Amniotic stem cell (primary cell): ENCODE measurements at places on chromosomes 11 and 22.

DNA sequence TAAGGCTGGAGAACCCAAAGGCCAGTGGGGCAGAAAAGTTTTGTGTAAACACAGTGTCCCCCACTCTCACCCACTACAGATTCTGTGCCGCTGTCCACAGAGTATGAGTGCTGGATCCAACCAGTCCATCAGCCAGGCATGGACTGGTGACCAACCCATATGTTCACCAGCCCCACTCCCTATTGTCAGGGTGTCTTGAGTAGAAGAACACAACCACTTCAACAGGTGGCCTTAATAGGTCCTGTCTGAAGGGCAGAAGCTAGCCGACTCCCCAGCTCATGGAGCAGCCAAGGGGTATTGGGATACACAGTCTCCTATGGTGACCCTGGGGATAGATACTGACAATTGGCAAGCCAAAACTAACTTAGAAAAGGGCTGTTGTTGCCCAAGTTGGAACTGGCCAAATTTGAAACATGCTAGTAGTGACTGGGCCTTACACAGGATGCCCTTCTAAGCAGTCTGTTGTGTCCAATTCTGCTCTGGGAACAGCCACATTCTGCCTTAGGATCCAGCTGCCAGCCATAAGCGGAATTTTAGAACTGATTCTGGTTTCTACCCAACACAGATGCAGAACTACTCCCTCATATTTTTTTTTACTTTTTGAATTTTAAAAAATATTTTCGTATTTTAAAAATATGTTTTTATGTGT lies 19.8 kb upstream of the PGM2L1 start:
- no peak for DNase-seq

DNA sequence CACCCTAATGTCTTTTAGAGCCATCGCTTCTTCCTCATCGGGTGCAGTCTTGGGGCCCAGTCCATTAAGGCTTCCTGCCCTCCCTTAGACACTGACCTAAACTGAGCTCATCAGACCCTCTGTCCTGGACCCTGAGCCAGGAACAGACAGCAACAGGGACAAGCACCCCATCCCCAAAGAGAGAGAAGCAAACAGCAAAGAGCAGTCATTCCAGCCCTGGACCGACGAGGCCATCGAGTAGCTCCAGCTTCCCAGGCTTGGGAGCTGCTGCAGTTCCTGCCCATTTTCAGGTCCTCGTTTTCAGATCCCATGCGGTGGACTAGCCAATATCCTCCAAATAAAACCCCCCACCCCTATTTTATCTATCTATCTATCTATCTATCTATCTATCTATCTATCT lies 25.8 kb upstream of the CACNG2 start:
- no peak for DNase-seq

GRCh38 chr11:27217948-27218420 lies 145.0 kb downstream of the CCDC34 start:
- DNase-seq, result no peak

- DNase-seq, result no peak
Observed at GRCh38 chr22:28736301-28737155, 5.1 kb downstream of the CHEK2 start.

- DNase-seq, result no peak
Observed at GRCh38 chr11:44270403-44271273, 39.3 kb downstream of the ALX4 start.

- DNase-seq, result no peak
Observed at GRCh38 chr22:44669561-44669976, 32.4 kb upstream of the PRR5 start.

DNA sequence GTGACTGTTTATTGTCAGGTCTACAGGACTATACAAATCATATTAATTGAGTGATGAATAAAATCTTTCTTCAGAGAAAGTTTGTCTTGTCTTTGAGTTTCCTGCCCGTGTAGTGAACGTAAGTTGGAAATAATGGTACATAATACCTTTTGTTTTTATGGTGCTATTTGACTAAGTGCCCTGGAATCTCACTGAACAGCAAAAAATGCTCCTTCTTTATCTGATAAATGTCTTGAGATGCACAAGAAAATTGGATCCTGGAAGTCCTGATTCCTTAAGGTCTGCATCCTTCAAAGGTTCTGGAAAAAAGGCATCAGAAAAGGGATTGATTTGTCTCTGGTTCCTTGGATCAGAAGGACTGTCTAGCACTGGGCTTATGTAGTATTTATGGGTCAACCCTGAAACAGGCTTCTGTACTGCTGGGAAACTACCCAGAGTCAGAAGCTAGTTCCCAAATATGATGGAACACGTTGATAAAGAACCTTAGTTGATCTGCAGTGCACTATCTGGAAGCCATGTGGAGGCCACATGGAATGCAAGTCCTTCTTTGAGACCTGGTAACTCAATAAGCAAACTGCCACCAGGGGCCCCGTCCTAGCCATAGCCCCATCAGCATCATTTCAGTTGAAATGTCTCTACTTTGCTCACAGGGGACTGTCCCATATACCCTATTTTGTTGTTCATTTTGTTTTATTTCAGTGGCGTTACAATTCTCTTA lies 100.6 kb upstream of the CD44 start:
- no peak for DNase-seq

GRCh38 chr11:126288237-126288636 lies 5.3 kb downstream of the TIRAP start:
- no peak for DNase-seq

DNA sequence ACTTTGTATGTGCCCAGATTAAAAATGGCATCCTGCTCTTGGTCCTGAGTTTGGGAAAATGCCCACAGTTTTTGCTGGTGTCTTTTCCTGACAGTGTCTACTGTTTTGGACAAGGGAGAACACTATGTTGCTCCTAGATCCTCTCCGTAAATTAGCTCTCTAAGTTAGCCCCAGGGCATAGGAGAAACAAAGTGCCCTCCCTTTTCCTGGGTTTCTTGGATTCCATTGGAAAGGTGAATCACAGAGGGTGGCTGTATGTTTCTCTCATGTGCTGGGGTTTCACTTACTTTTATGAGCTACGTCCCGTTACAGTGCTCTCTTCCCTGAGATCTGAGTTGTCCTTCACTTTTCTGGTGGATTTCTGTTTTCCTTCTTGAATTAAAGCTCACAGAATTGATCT lies 782.8 kb downstream of the CNTN5 start:
- no peak for DNase-seq

GRCh38 chr22:38712486-38713207 lies 6.9 kb downstream of the GTPBP1 start:
- no peak for DNase-seq

DNA sequence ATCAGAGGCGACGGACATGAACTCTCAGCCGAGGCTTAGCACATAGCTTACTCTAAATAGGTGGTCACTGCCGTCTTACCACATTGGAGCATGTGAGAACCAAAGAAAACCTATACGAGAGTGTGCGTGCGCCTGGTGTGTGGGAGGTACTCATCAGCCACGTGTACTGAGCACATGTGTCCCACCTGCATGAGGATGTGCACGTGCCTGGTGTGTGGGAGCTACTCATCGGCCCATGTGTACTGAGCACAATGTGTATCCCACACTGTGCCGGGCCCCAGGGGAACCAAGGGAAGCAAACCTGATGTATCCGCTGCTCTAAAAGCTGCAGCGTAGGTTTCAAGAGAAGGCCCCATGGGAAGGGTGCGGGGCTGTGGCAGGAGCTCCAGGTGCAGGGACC lies 56.4 kb downstream of the ANO1 start:
- no peak for DNase-seq

DNA sequence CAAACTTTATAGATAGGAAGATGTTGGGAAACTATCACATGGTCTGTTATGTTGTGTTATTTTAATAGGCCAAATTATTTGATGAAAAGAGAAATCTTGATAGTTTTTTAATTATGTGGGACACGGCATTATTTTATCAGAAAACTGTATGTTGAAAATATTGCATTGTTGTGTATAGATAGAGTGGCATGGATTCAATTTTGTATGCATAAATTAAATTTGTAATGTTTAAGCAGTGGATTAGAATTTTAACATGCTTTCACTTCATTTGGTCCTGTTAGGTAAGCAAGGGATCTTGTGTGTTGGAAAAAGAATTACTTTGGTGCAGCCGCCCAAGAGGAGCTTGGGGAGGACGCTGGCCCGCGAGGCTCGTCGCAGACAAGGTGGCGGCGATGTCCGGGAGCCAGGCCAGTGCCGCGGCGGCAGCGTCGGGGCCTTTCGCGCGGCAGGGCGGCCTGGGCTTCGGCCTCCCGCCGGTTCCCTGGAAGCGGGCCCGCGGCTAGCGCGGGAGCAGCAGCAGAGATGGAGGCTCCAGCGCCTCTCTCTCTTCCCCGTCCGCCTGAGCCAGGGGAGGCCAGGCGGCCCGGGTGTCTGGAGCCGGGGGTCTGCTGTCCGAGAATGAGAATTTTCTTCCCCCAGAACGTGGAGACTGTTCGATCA lies 82.7 kb downstream of the GGT1 start:
- no peak for DNase-seq

DNA sequence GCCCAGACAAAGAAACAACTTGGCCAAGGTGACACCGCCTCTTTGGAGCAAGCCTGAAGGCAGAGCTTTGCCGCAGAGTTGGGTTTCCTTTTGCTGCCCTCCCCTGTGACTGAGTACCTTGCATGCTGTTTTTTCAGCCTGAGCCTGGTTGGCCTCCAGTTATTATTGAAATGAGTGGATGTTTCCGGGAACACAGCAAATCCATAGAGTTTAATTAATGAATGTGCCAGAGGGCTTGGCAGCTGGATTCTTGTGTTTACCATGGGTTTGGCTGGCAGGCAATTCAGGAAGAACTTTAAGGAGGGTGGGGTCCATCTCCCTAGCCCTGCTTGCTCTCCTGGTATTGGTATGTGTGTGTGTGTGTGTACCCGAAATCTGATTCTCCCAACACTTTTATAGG lies 65.6 kb upstream of the CRYBB3 start:
- no peak for DNase-seq

- DNase-seq, result no peak
Observed at GRCh38 chr11:6594142-6594768, 9.2 kb downstream of the RRP8 start.

- DNase-seq, result no peak
Observed at GRCh38 chr22:32706149-32706548, 95.4 kb upstream of the TIMP3 start.

DNA sequence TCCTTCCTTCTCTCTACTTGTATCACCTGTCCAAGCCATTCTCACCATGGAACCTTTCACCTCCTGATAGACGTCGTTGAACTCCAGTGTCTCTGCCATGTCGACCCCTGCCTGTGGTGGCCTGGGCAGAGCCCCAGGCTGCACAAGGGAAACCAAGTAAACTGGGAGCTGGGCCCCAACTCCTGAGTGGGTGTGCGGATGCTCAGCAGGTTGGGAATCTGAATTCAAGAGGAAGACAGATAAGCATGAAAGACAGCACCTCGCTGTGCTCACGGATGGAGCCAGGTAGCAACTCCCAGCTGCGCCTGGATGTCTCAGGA lies 709 bp downstream of the SSRP1 start:
- DNase-seq, result no peak

GRCh38 chr11:86559311-86559945 lies 113.0 kb downstream of the ME3 start:
- DNase-seq, result no peak

GRCh38 chr11:118212131-118212725 lies 12.6 kb downstream of the JAML start:
- no peak for DNase-seq

GRCh38 chr11:117099696-117100095 lies 1.5 kb upstream of the SIK3 start:
- DNase-seq, result no peak

- DNase-seq, result no peak
Observed at GRCh38 chr11:12838463-12839123, 164.4 kb downstream of the TEAD1 start.

GRCh38 chr11:57896361-57897145 lies 127.1 kb upstream of the OR9Q1 start:
- no peak for DNase-seq

- DNase-seq, result no peak
Observed at GRCh38 chr22:26374391-26375026, 54.6 kb upstream of the ASPHD2 start.

GRCh38 chr11:111372538-111372937 lies 6.5 kb downstream of the POU2AF1 start:
- DNase-seq, result no peak

DNA sequence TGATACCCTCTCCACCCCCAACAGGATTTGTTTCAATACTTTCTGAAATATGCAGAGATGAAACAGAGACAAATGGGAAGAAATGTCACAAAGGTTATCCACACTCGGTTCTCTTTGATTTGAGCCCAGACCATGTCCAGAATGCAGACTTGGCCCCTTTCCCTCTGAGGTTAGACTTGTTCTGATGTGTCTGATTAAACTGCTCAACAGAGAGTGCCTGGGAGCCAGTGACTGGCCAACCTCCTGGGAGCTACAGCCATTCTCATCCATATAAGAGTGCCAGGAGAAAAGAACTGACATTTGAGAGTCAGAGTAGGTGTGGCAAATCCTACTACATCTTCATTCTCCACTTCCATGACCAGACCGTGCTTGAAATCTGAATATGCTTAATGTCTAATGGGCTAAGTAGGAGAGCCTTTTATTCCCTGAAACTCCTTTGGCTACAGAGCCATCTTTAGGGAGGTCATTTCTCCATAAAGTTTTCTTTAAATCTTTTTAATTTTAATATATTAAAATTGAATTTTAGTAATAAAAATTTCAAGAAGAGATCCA lies 201.4 kb downstream of the BLID start:
- no peak for DNase-seq

- no peak for DNase-seq
Observed at GRCh38 chr11:94194712-94195111, 66.1 kb downstream of the PANX1 start.

- DNase-seq, result no peak
Observed at GRCh38 chr11:92083123-92083522, 141.5 kb upstream of the FAT3 start.

DNA sequence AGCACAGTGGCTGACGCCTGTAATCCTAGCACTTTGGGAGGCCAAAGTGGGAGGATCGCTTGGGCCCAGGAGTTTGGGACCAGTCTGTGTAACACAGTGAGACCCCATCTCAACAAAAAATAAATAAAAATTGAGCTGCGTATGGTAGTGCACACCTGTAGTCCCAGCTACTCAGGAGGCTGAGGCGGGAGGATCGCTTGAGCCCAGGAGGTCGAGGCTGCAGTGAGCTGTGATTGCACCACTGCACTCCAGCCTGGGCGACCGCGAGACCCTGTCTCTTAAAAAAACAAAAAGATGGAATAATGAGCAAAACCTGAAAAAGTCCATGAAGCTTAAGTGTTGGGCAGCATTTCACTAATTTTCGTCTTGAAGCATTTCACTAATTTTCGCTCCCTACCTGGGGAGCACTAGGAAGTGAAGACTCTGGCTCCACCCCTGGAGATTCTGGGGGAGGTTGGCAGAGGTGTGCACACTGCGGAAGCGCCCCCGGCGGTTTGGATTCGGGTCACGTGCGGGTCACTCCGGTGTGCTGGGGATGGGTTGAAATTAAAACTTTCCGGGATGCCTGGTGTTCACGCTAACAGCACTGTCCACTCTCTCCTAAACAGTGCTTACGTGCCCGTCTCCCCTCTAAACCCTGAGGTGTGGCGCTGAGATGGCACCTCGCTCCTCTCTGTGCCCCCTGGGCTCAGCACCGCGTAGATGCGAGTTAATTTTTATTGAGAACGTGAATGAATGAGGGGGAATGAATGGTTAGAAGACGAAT lies 906 bp upstream of the NAA40 start:
- DNase-seq, result no peak

GRCh38 chr22:45965563-45965962 lies 11.4 kb downstream of the WNT7B start:
- no peak for DNase-seq
